Suprapubic skin (tissue), 4 donors: ENCODE measurements at places on chromosomes 13 and 19.

DNA sequence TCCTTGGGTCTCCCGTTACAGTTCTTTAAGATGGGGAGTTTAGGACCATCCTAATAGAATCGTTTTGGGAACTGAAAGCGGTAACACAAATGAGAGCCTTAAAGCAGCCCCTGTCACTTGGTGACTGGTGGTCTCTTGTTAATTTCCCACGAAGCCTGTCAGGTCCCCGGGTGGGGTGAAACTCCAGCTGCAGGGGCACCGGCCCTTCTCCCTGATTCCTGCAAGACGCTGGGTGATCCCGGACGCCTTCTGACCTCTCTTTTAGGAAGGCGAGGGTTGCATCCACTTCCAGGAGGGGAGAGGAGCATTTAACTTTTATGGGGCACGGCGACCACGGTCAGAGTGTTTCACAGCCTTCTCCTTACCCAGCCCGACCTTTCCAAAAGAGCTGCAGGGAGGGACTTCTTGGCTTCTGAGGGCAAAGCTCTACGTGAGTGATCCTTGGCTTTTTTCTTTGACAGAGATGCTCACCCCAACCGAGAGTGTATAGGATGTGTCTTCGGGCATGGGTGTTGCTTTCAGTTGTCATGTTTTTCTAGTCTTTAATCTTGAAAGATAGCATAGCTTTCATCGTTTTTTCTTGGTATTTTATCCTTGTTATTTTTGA, 688 bp downstream of the ZNF225 start:
- no peak for DNase-seq

DNA sequence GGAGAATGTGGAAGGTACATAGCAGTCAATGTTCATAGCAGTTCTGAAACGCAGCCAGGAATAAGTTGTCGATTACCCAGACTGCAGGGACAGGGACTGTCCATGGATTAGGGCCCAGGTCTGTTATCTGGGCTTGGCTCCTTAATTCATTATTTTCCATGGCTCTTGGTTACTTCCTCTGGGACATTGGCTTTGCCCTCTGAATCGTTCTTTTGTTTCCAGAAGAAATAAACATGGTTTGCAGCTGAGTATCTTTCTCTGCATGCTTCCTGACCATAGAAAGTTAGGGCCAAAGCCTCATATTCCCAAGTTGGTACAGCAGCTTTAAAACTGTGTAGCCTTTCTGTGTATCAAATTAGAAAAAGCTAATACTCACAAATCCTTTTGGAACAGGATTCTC, 121.7 kb upstream of the MAB21L1 start:
- DNase-seq: no peak

- no peak for DNase-seq
Observed at GRCh38 chr13:60080850-60081249, 82.9 kb downstream of the DIAPH3 start.

- no peak for DNase-seq
Observed at GRCh38 chr13:19681517-19681916, 48.1 kb downstream of the MPHOSPH8 start.

DNA sequence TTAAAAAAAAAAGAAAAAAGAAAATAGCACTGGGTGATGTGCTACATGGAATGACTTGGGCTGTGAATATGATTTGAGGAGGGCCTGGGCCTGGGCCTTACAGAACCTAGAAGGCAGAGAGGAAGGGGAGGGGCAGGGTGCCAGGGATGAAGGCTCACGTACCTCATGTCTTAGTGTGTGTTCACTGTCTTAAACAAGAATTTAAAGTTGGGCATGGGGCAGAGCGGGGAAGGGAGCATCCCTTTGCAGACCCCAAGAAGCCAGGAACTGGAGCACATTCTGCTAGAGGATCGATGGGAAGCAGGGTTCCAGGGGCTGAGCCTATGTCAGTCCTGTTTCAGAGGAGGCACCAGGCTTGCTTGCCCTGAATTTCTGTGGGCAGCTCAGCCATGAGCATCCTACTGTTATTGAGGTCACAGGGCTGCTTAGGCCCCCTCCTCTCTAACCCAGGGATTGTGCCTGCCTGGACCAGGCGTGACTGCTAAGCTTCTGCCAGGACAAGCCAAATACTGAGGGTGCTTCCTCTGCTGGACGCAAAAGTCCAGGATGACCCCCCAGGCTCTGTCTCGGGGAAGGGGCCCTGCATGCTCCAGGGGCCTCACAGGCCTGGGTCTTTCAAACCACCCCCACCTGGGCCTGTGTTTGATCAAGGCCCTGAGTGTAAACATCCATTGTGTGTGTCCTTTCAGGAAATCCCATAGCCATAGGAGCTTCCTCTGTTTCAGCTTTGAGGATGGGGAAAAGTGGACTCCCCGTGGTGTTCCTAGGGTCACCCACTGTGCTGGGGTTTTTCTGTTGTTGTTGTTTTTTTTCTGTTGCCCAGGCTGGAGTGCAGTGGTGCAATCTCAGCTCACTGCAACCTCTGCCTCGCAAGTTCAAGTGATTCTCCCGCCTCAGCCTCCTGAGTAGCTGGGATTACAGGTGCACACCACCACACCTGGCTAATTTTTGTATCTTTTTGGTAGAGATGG, 4.8 kb downstream of the LSR start:
- no peak for DNase-seq

GRCh38 chr19:15120135-15121026, 13.2 kb downstream of the SYDE1 start:
- no peak for DNase-seq

- DNase-seq: no peak
Observed at GRCh38 chr13:56864451-56864850, 276.3 kb upstream of the PRR20A start.

DNA sequence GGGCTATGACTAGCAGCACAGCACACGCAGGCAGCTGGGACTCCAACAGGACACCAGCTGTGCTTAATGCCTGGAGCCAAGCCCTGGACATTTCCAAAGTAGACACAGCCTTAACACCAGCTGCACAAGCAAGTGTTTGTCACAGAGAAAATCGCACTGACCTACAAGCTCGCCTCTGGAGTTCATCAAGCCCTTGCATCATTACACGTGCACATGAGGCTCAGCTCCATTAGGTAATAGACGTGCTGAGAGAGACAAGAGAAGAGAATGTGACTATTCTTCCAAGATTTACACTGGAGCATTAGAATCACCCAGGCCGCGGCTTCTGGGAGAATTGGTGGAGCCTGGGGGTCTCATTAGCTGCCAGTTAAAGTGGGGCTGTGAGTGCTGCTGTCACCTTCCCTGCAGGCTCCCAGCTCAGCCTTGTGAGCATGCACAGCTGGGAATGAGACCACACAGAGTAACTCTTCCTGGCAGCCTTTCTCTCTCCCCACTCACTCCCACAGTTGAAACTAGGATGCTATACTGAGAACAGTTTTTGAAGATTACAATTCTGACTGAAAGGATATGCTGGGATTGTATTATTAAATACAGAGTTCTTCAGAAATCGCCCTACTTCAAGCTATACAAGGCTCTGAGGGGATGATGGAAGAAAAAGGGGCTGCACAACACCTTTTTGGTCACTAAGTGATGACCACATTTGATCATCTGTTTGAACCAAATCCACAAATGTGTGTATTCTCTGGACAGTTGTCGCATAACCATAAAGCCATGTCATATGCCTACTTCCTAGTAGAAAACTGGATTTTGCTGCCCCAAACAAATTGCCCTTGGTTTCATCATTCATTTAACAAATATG, 10.5 kb downstream of the STOML3 start:
- DNase-seq: no peak

- DNase-seq: no peak
Observed at GRCh38 chr19:4518345-4519171, at the start of gene PLIN4. PLIN4 (minus strand) TSS chr19:4518486; CDS start chr19:4518272, 214 bp downstream.

- no peak for DNase-seq
Observed at GRCh38 chr19:47413941-47414340, 5.4 kb downstream of the MEIS3 start.

GRCh38 chr13:113647351-113648215, 10.4 kb downstream of the ATP4B start:
- peak; percentile 91 for DNase-seq

DNA sequence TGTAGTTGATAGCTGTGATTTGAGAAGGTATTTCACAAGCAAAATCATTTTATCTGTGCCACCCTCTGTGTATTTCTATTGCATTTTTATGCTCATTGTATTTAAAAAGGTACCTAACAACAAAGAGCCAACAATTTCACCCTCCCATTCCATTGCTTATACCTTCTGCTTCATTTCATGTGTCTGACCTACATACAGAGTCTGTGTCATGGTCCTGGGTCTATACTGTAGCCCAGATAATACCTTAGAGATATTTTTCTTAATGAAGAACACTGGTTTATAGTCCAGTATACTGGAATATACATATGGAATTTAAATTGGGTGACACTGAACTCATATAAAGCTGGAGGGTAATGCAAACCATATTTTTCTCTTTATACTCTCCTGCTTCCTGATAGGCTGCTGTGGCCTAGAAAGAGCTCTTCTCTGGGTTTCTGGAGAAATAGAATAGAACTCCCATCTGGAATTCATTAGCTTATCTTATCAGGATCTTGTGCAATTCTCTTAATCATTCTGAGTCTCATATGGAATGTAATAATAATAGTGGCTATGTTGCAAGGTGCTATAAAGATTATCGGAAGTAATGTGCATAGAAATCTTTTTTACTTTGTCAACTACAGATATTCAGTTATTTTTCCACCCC, 31.8 kb upstream of the SPART start:
- no peak for DNase-seq

DNA sequence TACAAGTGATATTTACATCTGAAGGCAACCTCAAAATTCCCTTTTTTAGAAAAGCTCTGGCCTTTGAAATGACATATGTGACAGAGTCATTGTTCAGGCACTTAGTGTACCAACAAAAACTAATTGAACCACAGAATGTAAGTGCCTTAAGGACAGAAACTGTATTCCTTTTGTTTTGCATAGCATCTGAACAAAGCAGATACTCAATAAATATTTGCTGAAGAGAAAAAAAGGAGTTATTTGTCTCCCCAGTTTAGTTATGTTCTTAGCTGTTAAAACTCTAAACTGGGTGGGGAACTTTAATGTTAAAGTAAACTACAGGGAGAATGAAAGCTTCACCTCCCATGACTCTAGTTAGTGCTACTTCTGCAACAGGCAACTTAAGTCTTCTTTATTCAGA, 56.8 kb upstream of the KLF5 start:
- DNase-seq: no peak

- no peak for DNase-seq
Observed at GRCh38 chr13:112205990-112206389, 139.0 kb downstream of the SOX1 start.
